ENCODE measurements at places on chromosomes 3 and 15. TPM values are rescaled to one million over a fixed set of nuclear protein-coding genes. Genes with fewer than 3 reads are reported as not detected.

Gene SLC12A1
- total RNA-seq = not detected

DNA sequence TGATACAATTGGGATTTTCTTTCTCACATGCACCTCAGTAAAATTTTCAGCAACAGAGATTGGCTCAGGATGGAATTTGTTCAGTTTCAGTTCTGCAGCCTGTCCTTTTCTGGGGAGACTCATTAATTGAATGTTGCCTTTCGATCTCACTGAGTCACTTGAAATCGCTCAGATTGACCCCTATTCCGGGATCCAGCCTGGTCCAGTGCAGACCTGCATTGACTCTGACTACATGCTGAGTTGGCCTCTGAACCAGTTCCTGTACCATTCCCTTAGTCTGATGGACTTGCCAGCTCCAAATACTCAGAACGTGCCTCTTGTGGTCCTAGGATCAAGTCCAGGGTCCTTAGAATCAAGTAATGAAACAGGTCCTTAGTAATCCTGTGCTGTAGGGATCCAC is 9.4 kb downstream of the IGF1R start:
- no peak for DNase-seq

Gene RBSN
- total RNA-seq = 41.4 TPM

- DNase-seq = no peak
Observed at GRCh38 chr15:52464040-52464439, 64.6 kb downstream of the MYO5A start.

DNA sequence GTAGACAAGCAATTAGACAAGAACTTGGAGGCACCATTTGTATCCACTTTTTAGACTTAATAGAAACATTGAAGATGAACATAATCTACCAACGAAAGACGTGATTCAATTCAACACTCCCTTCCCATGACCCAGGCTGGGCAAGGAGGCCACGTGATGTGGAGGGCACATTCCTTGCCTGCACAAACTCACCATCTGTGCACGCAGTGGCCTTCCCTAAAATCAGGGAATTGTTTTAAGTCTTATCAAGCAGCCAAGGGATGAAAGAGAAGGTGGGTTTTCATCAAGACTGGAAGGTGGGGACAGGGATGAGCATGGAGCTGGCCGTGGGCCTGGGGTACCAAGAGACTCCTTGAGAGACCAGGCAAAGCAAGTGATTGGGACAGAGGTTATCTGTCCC is 13.5 kb downstream of the STARD5 start:
- no peak for DNase-seq

Gene ECE2
- total RNA-seq = not detected

Gene NLGN1
- not detected for total RNA-seq

Data from naive thymus-derived CD8-positive, alpha-beta T cell (primary cell).